ENCODE measurements at places on chromosomes 7 and 10.
A peak's percentile ranks its signal among the peaks of the same experiment; 100 is the strongest.

DNA sequence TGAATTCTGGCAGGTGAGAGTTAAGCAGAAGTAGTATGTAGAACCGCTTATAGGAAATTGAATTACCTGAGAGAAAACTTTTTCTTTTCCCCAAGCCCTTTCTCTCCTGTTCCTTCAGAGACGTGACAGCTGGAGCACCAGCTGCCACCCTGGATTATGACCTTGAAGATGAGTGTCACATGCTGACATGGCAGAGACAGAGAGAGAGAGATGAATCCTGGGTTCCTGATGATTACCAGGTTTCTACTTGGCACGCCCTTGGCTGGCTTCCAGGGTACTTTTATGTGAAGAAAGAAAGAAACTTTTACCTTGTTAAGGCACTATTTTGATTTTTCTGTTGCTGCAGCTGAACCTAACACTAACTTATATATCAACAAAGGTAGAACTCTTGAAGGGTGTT, 99.9 kb downstream of the GPR26 start:
- no peak for DNase-seq

DNA sequence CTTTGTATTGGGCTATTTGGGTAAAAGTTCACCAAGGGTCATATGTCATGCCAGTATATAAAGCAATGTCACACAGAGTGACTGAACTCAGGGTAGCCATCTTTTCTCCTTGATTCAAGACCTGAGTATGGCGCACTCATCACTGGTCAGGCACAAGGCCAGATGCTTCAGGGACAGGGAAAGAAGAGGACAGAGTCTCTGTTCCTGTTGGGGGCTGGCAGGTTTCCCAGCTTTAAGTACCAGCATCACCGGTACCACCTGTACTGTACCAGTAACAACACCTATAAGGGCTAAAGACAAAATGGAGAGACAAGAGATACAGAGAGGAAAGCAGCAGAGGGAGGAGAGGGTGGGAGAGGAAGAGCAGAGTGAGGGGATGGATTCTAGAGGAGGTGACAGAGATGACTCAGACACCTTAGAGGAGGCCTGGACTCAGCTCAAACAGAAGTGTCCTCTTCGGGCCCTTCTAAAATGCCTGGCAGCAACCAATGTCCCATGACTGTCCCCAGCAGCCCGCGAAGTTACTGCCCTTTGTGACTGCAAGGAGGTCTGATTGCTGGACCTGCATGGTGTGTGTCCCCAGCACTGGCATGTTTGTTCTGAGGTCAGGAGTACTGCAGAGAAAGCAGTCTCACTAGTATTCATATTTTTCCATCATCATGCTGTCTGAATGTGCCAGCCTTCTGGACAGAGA, 191.3 kb downstream of the MYOF start:
- no peak for DNase-seq

DNA sequence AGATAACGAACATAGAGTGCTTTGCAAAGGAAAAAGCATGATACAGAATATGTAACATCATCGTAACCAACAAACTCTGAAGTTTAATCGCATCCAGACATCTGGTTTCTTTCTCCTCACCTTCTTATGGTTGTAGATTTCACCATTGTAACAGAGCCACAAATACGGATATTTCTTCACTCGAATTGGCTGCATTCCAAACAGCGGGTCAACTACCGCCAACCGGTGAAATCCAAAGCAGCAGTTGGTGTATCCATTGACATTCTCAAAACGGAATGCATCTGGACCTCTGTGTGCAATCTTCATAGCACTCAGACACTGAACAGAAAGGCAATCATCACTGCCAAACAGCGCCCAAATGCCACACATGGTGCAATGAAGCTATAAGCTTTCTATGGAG, 3.4 kb downstream of the ASNS start:
- peak; percentile 54 for DNase-seq

- DNase-seq: no peak
Observed at GRCh38 chr7:17402628-17403278, 104.3 kb downstream of the AHR start.

DNA sequence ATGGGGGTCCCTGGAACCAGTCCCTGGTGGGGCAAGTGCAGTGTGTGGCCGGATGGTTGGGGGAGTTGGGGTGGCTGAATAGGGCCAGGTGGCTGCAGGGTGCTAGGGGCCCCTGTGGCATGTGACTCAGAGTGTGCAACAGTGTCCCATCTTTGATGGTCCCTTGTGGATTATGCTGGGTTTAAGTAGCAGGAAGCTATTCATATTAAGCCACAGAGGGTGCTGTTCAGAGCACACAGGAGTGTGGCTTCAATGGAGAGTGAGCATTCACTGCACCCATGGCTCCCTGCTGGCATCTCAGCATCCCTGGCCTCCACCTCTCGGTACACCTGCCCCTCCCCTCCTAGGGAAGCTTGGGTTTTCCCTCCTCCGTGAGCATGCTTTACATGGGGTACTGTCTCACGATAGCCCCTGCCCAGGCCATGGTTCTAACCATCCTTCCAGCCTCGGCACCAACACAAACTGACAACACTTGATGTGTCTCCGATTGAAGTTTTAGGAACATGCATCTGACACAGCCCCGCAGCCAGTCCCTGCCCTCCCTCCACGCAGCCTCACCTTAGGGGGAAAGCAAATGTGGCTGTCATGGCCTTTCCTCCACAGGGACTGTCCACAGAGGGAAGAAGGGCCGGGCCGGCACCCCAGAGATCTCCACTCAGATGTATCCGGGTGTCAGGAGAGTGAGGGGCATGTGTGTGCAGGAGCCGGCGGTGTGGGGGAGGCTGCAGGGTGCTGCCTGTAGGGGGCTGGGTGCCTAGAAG, 30.4 kb upstream of the PPIF start:
- DNase-seq: no peak

DNA sequence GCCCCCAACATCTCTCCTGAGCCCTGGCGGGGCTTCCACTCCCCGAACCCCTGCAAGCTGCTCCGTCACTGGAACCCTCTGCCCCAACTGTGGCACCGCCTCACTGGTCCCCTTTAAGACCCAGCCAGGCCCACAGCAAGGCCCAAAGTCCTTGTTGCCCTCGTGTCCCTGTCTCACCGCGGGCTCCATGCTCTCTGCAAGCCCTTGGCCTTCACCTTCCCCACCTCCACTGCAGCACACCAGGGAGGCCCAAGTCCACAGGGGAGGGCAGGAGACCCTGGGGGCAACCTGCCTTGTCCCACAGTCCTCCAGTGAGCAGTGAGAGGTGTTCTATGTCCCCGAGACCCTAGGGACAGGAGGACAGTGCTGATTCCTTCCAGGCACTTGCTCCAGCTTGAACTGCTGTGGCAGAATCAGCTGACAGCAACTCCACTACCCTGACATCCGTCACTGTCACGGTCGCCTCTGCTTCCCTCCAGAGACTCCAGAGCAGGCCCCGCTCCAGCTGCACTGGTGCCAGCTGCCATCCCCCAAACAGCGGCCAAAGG, 105.3 kb downstream of the CYTH3 start:
- DNase-seq: no peak

GRCh38 chr7:2613931-2614600, 17.7 kb upstream of the TTYH3 start:
- no peak for DNase-seq

GRCh38 chr7:142961595-142961972, 579 bp downstream of the KEL start:
- DNase-seq: no peak

DNA sequence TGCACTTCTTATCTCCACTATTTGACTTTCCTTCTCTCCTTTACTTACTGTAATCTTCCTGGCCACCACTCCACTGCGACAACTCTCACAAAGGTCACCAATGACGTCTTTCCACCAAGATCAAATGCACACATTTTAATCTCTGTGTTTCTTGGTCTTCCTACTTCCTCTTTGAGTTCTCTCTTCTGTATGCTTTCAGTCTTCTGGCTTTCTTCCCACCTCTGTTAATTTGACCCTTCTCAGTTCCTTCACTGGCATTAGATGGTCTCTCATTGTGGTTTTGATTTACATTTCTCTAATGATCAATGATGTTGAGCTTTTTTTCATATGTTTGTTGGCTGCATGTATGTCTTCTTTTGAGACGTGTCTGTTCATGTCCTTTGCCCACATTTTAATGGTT, 31.9 kb downstream of the FAM107B start:
- no peak for DNase-seq

DNA sequence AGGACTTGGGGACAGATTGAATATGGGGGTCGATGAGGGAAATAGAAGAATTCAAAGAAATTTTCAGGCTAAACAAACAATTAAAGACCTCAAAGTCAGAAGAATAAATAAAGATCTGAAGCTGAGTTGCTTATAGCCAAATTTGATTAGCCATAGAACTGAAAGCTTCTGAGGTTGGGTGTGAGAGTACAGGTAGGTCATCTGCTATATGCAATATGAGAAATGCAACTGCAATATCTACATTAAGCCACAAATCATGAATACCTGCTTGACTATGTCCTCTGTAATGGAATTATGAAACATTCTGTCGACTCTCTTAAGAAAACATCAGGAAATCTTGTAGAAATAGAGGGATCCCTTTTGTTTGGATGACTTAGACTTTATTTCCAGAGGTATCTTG, 192.1 kb upstream of the PCDH15 start:
- DNase-seq: no peak

DNA sequence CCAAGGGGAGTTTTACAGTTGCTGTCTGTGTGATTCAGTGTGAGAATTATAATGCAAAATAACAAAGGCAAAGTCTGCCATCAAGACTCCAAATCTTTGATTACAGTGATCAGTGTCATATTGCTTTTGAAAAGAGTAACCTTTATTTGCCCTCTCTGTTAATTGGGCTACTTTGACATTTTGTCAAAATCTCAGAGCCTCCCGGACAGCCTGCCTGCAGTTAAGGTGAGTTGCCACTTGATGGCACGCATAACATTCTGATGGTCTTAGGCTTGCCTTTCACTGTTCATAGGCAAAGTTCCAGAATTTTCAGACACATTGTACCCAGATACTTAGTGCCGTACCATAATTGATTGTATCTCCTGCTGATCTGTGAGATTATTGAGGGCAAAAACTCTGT, 253.5 kb downstream of the ABCA13 start:
- DNase-seq: no peak

- no peak for DNase-seq
Observed at GRCh38 chr10:80380185-80380584, 23.6 kb downstream of the DYDC2 start.

- DNase-seq: no peak
Observed at GRCh38 chr7:88104732-88105131, 115.1 kb downstream of the SRI start.

DNA sequence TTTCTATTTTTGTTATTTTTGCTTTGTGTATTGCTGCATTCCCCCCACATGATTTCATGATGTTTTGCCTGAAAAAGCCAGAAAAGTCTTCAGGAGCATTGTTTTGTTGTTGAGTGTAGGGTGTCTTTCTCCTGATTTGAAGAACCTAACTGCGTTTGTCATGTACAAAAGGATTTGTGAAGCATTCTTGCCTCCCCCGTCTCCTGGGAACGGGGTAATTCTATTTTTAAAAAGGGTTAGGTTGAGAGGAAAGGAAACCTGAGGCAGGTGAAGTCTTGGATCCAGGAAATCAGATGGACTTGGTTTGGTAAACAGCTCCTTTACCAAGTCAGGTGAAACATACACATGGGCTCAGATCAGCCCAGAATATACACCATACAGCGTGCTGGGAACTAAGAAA, 26.0 kb upstream of the BTBD16 start:
- DNase-seq: no peak

GRCh38 chr10:52481986-52482555, 168.0 kb downstream of the DKK1 start:
- DNase-seq: no peak

DNA sequence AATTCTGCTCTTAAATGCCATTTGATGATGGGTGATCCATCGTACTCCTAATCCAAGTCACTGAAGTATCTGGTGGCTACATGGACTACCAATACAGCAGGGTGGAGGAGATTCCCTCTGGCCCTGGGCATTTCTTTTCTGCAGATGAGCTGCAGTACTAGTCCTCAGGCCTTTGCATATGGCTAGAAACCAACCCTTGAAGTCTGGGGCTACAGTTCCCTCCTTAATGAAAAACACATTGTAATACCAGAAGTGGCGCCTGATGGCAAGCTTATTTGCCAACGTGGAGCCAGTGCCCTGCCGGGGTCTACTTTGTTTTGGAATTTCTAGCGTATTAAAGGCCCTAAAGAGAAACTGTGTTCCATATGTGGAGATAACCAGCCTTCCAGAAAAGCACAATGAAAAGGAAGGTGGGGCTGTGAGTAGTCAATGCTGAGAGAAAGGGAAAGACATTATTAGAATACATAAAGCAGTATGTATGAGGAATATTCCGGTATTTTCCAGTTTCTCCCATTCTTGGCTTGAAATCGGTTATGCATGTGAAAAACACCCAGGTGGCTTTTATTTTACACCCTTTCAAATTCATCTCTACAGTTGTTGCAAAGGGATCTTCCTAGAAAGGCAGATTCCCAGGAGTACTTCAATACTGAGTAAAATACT, 368.8 kb downstream of the PRPF18 start:
- DNase-seq: no peak

- no peak for DNase-seq
Observed at GRCh38 chr10:101902820-101903145, 59.2 kb upstream of the KCNIP2 start.

DNA sequence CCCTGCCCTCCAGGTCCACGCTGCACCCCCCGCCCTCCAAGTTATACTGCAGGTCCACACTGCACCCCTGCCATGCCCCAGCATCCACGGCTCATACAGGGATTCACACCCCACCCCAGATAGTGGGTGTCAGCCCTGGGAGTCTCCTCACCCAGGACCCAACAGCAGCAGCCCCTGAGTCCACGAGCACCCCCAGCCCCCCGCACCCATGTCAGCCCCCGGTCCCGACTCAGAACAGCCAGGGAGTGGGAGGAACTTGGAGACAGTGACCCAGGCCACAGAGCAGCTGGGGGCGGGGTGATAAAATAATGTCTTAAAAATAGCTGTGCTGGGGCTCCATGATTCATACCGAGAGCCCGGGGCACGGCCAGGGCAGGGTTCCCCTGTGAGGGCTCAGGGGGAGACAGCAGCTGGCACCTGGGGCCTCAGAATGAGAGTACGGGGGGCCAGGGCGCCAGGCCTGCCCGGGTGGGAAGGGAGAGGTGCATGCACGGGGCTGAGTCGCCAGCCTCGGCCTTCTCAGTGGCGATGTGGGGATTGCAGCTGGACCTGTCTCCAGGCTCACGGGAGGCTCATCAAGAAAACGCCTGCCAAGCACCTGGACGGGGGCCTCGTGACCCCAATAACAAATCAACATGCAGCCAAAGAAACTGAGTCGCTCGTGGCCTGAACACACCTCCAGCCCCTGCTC, 29.8 kb downstream of the ADAP1 start:
- DNase-seq: peak; percentile 31

GRCh38 chr10:86363184-86363832, 3.3 kb downstream of the GRID1 start:
- no peak for DNase-seq

DNA sequence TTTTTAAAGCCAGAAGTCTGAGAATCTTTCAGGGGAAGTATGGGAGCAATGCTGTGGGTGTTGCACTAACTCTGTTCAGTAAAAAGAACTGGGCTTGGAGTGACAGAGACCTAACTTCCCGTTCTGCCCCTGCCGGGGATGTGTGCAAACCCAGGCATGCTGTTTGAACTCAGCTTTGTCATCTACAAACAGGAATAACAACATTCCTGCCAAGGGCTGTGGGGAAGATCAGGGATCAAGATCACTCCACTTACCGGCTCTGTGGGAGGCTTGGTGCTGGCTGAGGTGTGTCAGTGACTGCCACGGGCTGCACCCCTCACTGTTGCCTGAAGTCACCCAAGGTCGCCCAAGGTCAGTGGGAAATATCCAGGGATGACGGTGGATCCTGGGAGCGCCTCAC, 23.1 kb upstream of the DRGX start:
- DNase-seq: no peak

- DNase-seq: no peak
Observed at GRCh38 chr10:132526676-132527075, 10.9 kb upstream of the INPP5A start.

GRCh38 chr10:18486438-18486837, 164.9 kb downstream of the NSUN6 start:
- DNase-seq: peak; percentile 71

Data from left lung (tissue), 14 donors.